ENCODE measurements at places on chromosomes 3 and 15.

DNA sequence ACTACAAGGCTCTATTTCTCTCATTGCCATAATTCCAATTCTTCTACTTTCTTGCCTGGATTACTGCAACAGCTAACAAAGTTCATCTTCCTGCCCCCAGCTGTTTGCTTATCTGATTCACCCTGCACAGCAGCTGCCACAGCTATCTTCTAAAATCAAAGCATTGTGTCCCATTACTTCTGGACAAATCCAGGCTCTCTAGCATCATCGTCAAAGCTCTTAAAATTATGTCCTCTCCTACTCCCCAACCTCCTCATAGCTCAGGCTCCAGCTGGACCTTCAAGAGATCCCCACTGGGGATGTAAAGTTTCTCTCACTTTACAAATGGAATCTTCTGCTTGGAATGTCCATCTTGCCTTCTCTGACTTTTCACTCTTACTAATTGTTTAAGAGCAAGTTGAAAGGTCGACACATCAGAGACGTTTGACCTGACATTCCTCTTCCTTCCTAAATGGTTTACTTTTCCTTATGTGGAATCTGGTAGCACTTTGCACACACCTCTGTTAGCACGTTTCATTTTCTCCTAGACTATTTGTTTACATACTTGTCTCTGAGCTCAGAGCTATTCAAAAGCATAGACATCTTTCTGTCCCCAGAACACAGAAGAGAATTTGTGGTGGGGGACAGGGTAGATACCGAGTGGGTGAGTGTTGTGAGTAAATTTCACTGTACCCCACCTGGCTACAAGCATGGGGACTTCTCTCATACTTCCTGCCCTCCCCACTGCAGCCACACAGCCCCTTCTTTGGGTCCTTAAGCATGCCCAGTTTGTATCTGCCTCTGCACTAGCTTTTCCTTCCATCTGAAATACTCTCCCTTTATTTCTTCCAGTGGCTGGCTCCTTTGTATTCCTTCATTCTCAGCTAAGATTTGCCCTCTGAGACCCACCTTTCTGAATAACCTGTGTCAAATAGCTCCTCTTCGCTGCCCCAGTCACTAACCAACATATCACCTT is 77.9 kb downstream of the SERPINI1 start:
- DNase-seq: no peak

DNA sequence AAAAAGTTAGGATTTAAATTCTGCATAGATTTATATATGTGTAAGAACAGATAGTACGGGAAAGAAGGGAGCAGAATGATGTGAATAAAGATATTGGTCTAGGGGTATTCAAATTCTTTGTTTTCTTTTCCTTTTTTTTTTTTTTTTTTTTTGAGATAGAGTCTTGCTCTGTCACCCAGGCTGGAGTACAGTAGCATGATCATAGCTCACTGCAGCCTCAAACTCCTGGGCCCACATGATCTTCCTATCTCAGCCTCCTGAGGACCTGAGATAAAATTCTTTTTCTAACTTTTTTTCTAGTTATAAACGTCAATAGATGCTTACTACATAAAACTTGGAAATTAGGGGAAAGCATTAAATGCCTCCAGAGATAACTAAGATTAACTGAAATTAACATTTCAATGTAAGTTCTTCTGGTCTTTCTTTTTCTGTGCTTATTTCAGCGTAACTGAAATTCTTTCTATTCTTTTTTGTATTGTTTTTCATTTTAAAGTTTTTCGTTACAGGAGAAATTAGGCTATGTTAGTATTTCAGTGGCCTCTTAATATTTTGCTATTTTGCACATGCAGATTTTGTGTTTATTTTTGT is 29.2 kb downstream of the UBE2Q2 start:
- no peak for DNase-seq

DNA sequence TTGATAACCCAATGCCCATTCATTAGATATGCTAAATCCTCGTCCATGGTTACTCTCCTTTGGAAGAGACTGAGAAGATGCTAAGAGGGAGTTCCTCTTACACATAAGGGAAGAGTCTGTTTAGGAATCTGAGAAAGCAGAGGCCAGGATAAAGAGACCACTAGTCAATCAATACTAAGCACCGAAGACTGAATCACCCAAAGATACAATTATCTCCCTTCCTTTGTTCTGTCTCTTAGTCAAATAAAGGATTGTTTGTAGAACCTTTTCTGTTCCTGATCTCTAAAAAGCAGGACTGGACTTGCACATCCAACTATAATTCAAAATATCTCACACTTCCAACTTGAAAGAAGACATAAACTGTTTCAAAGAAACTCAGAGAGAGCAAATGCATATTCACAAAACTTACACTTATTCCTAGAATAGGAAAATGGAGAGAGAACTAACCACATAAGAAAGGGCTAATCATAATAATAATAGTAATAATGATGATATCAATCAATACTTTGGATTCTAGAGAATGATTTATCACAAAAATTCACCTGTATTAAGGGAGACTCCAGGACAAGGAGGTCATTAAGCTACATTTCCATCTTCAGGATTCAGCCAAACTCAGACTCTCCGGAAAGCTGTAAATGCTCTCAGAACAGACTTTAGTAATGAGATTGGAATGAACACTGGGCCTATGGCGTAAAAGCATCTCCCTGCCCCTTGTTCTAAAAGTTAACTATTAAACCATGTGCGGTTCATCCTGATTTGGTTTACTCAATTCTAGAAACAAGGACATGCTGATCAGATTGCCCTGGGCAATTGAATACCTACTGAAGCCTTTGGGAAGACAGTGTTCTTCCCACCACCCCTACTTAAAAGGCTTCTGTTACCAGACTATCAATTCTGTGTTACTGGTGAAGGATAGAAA is 401.5 kb downstream of the ZBTB20 start:
- DNase-seq: peak; percentile 46

GRCh38 chr15:77482570-77482969 is 61.9 kb downstream of the HMG20A start:
- peak; percentile 62 for DNase-seq

DNA sequence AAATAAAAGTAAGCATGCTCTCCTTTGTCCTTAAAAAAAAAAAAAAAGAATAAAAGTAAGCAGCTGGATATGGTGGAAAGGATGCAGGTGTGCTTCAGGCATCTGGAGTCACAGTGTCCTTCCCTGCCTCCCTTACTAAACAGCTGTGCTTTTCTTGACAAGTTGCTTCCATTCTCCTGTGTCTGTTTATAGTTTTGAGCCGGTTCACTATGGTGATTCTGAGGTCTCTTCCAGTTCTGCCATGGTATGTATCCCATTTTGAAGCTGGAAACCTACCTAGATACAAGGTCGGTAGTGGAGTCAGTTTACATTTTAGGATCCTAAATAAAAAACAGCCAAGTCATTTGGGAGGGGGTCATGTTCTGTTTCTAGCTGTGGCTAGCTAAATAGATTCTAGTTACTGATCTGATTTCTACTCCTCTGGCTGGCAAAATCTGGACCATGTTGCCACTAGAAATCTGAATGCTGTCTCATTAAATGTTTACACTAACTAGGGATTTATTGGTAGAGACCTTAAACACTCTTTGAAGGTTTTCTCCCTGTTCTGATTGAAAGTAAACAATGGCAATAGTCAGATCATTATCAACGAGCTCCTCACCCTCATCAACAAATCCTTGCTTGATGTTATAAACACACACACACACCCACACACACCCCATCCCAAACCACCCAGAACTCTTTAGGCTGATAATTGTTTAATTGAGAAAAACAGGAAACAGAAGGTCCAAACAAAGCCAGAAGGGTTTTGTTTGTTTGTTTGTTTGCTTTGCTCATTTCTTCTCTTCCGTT is 7.9 kb downstream of the TNFSF10 start:
- peak; percentile 72 for DNase-seq

- DNase-seq: peak; percentile 89
Observed at GRCh38 chr3:1087066-1087560, 5.7 kb upstream of the CNTN6 start.

GRCh38 chr3:112086875-112087524 is 811 bp downstream of the C3orf52 start:
- peak; percentile 48 for DNase-seq

- DNase-seq: no peak
Observed at GRCh38 chr15:61598655-61599054, 369.6 kb upstream of the RORA start.

DNA sequence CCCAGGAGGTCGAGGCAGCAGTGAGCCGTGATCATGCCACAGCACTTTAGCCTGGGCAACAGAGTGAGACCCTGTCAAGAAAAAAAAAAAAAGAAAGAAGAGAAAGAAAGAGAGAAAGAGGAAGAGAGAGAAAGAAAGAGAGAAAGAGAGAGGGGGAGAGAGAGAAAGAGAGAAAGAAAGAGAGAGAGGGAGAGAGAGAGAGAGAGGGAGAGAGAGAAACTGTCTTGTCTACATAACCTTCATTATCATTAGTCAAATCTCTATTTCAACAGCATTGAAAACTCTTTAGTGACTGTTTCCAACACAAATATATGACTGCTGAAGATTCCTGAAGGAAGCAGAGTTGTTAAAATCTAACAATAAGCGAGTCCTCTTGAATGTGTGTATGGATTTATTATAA is 304.3 kb downstream of the MAGI1 start:
- no peak for DNase-seq

- DNase-seq: no peak
Observed at GRCh38 chr3:171821044-171821443, 10.8 kb upstream of the PLD1 start.

DNA sequence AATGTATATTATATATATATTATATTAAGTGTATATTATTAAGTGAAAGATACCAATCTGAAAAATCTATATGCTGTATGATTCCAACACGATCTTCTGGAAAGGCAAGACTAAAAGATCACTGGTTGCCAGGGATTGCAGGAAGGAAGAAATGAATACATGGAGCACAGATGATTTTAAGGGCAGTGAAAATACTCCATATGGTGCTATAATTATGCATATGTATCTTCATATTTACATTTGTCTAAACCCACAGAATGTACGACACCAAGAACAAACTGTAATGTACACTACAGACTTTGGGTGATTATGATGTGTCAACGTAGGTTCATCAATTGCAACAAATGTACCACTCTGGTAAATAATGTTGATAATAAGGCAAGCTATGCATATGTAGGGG is 194.7 kb upstream of the MME start:
- no peak for DNase-seq

DNA sequence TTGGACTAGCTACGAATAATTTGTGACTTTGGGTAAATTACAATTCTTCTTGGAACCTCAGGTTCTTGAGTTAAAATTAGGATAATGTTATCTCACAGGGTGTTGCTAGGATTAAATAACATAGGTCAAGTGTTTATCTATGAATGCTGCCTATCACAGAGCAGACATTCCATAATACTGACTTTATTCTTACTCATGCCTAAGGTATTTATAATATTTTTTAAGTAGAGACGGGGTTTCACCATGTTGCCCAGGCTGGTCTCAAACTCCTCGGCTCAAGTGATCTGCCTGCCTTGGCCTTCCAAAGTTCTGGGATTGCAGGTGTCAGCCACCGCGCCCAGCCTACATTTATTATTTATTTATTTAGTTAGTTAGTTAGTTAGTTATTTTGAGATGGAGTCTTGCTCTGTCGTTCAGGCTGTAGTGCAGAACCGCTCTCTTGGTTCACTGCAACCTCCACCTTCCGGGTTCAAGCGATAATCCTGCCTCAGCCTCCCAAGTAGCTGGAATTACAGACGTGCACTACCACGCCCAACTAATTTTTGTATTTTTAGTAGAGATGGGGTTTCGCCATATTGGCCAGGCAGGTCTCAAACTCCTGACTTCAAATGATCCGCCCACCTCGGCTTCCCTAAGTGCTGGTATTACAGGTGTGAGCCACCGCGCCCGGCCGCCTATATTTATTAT is 741 bp upstream of the ZNF106 start:
- DNase-seq: peak; percentile 59

- DNase-seq: peak; percentile 19
Observed at GRCh38 chr3:77296527-77296926, 256.6 kb downstream of the ROBO2 start.

DNA sequence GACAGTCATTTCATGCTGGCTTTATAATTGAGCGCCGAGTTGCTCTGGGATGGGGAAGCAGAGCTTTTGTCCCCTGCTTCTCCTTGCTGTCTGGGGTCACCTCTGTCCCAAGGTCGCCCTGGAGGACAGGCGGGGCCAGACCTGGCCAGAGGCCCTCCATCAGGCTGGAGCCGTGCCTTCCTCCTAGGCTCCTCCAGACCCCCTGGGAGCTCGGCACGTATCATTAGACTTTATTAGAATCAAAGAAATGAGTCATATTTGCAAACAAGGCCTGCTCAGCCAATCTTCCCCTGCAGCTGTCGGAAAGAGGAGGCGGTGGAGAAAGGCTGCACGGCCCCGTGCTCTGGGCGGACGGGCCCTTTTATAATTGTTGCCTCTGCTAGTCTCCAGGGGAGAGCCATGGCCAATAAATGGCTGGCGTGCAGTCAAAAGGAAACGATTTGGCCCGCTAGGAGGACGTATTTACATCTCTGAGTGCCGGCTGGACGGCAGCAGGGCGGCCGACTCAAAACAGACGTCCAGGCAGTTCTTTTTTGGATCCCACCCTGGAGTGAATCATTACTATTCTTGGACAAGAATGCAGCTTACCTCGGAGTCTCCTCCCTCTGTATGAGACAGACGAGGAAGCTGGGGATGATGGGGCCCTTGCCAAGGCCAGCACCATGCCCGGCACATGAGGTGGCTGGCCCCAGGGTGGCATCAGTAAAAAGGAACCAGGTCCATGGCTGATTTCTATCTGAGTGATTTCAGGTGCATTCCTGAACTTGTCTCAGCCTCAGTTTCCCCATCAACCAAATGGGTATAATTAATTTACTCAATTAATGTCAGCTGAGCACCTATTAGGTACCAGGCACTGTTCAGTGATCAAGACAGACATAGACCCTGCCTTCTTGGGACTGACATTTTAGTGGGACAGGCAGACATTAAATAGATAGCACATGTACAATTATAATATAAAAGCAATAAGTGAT is 50.6 kb downstream of the SLC6A6 start:
- peak; percentile 93 for DNase-seq

- peak; percentile 87 for DNase-seq
Observed at GRCh38 chr3:115245438-115245837, 98.3 kb upstream of the ZBTB20 start.

GRCh38 chr15:62850791-62851291 is 191.7 kb upstream of the TPM1 start:
- DNase-seq: peak; percentile 38

DNA sequence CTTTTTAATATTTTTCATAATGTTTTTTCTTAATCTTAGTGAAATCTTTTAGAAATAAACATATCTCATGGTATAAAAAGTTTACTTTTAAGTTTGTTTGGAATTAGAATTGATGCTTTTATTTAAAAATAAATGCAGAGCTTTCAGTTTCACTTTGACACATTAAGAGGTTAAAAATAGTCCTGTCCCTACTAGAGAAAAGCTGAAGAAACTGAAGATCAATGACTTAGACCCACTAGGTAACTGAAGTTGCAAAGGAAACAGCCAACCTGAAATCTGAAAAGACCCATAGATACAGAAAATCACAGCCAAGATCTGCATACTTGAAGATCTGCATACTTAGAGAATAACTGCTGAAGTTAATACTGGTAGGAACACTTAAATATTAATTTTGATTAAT is 237.6 kb downstream of the RAP2B start:
- peak; percentile 6 for DNase-seq

- DNase-seq: no peak
Observed at GRCh38 chr3:128311441-128311844, 155.2 kb downstream of the DNAJB8 start.

All from mesenchymal stem cell (in vitro differentiated cells and primary cell).